ENCODE measurements at places on chromosomes 3 and 15. TPM values are rescaled to one million over a fixed set of nuclear protein-coding genes. Genes with fewer than 3 reads are reported as not detected.

The ATP13A4 gene
- total RNA-seq: not detected

The CFAP91 gene
- 0.35 TPM for total RNA-seq

The PTX3 gene
- 0.86 TPM for total RNA-seq

The ITPKA gene
- 2.2 TPM for total RNA-seq

The DUOXA2 gene
- total RNA-seq: not detected

The MKRN3 gene
- 3.3 TPM for total RNA-seq

The PIK3CB gene
- total RNA-seq: 17.7 TPM

The MCF2L2 gene
- not detected for total RNA-seq

The GOLGA8T gene
- 1.3 TPM for total RNA-seq

The ADAMTS17 gene
- not detected for total RNA-seq

The COL6A5 gene
- not detected for total RNA-seq

The MKRN2OS gene
- not detected for total RNA-seq

The SH3GL3 gene
- total RNA-seq: 0.46 TPM

The CYP8B1 gene
- not detected for total RNA-seq

The FRMD5 gene
- 4.6 TPM for total RNA-seq

The ANKRD34C gene
- total RNA-seq: not detected

The COLQ gene
- total RNA-seq: 0.34 TPM

The OR5H15 gene
- total RNA-seq: not detected

The TMC3 gene
- total RNA-seq: not detected

The PRSS50 gene
- total RNA-seq: not detected

The CGNL1 gene
- total RNA-seq: 1.5 TPM

The LTF gene
- total RNA-seq: not detected

The ASB14 gene
- total RNA-seq: not detected

The ADCY5 gene
- 0.50 TPM for total RNA-seq

Measured in A549 treated with RU486 at 1 μM for 4 hours (cell line).